A549 treated with Mapracorat at 1 μM for 4 hours (cell line): ENCODE measurements at places on chromosomes 11 and 22. TPM values are rescaled to one million over a fixed set of nuclear protein-coding genes. Genes with fewer than 3 reads are reported as not detected.

MMP1 gene
- total RNA-seq = 0.42 to 1.1 TPM (median 0.79 TPM) in 5 replicates

BSCL2 gene
- 54.7 to 81.4 TPM (median 71.3 TPM) in 5 replicates for total RNA-seq

C11orf52 gene
- total RNA-seq = 0.18 to 0.28 TPM (median 0.21 TPM) in 3 of 5 replicates, not detected in the others

APLNR gene
- 0.05 to 0.07 TPM in 2 of 5 replicates, not detected in the others for total RNA-seq

IFITM10 gene
- total RNA-seq = 1.0 to 2.1 TPM (median 1.3 TPM) in 5 replicates

OR4A5 gene
- not detected in 5 replicates for total RNA-seq

MOV10L1 gene
- total RNA-seq = not detected in 5 replicates

GRAMD4 gene
- total RNA-seq = 11.2 to 21.3 TPM (median 19.2 TPM) in 5 replicates

PAMR1 gene
- total RNA-seq = 0.25 TPM in 1 of 5 replicates, not detected in the others
